ENCODE measurements at places on chromosomes 13 and 19.

DNA sequence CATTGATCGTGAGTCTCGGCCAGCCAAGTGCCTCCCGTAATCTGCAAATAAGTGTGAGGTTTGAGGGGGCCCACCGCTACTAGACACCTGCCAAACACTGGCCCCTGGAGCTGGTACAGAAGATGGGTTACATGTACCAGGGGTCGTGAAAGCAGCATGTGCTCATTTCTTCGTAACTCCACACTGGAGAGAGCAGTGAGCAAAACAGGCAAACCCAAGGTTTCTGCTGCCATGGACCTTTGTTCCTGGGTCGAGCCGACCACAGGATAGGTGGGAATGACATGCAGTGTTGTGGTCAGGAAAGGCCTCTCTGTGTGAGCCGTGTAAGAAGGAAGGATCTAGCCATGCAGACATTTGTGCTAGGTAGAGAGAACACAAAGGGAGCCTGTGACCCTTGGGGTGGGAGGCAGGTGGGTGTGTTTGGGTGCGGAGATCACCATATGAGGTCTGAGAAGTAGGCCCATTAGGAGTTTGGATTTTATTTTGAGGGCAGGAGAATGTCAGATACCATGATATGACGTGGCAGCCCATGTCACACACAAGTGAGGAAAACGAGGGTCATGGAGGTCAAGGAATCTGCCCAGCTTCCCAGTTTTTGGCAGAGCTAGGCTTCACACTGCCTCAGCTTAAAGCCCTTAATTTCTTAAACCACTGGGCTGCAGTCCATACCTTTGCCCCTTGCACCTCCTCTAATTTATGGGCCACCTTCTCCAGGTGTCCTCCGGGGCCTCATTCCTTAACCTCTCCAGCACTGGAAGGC lies 919 bp downstream of the GTF3A start:
- no peak for DNase-seq

DNA sequence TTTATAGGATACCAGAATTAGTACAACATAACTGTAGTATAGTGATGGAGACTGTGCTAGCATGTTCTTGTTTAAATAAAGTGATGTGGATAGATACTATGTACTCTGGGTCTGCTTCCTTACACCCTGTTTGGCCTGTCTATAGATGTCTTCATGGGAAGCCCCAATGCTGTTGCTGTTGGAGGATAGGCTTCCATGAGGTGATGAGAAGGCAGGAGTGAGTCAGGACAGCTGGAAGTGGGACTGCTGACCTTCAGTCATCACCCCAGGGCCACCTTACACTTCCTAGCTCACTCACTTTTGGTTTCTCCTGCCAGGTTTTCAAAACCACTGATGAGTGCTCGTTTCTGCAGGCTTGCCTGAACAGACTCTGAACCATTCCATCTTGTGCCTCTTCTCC lies 4.2 kb downstream of the KCTD4 start:
- DNase-seq = no peak

- DNase-seq = no peak
Observed at GRCh38 chr13:31887286-31887685, 144.3 kb upstream of the FRY start.

GRCh38 chr13:36717966-36718545 lies 44.2 kb downstream of the SERTM1 start:
- DNase-seq = no peak

DNA sequence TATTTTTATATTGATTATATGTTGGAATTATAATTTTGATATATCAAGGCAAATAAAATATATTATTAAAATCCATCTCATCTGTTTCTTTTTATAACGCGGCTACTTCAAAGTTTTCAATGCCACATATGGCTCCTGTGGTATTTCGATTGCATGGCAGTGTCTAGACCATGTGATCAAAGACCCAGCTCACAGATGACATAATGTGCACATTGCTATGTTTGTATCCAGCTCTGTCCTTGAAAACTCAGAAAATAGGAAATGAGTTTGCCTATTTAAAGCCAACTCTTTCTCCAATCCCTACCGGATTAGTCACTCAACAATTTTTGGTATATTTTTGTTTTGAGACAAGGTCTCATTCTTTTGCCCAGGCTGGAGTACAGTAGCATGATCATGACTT lies 26.2 kb downstream of the TMTC4 start:
- DNase-seq = no peak

GRCh38 chr13:111629457-111629856 lies 309.0 kb downstream of the TEX29 start:
- DNase-seq = no peak

All from activated CD8-positive, alpha-beta memory T cell treated with anti-CD3 and anti-CD28 coated beads for 1 hour (primary cell).